ENCODE measurements at places on chromosomes 4 and X.
A peak's percentile ranks its signal among the peaks of the same experiment; 100 is the strongest.

- DNase-seq = no peak
- H3K27ac ChIP-seq = no peak overlapping the region
These were observed 152.2 kb upstream of the PPARGC1A start for GRCh38 chr4:24042094-24042493.

GRCh38 chr4:12949719-12950490 is 534.2 kb downstream of the RAB28 start:
- H3K4me3 ChIP-seq = no peak overlapping the region
- no peak overlapping the region for H3K27ac ChIP-seq
- no peaks in the 10 kb centered on the region for H3K36me3 ChIP-seq
- no peaks in the 10 kb centered on the region for H3K27me3 ChIP-seq
- DNase-seq = no peak
- H3K4me1 ChIP-seq = no peaks in the 10 kb centered on the region

- no peak for DNase-seq
- no peaks in the 10 kb centered on the region for H3K36me3 ChIP-seq
- H3K27ac ChIP-seq = no peak overlapping the region
- H3K27me3 ChIP-seq = no peaks in the 10 kb centered on the region
- no peak overlapping the region for H3K4me3 ChIP-seq
These were observed 713.6 kb downstream of the CCSER1 start for GRCh38 chr4:90840828-90841227.

- no peak overlapping the region for H3K27ac ChIP-seq
- no peaks in the 10 kb centered on the region for H3K36me3 ChIP-seq
- no peak overlapping the region for H3K4me3 ChIP-seq
- no peaks in the 10 kb centered on the region for H3K4me1 ChIP-seq
- no peak for DNase-seq
These were observed 149.3 kb upstream of the GYPA start for GRCh38 chr4:144289667-144290428.

DNA sequence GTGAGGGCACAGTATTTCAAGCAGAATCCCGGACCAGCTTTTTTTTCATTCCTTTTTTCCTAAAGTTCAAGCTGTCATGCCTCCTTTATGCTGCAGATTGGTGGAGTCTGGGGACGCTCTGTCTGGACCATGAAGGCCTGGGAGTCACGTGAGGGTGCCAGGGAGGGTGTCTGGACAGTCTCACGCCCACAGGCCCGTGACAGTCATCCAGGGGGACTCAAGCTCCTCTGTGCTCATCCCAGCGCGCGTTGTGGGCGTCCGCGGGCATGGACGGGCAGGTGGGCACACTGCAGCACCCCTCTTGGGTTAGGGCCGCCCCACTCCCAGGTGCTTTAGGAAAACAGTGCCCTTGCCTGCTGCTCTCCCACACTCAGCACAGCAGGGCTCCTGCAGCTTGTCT is 4.8 kb downstream of the CPZ start:
- DNase-seq = peak; percentile 44
- H3K4me3 ChIP-seq = no peak overlapping the region
- H3K27ac ChIP-seq = peak overlapping the region; percentile 60
- no peaks in the 10 kb centered on the region for H3K27me3 ChIP-seq

- no peaks in the 10 kb centered on the region for H3K27me3 ChIP-seq
- DNase-seq = no peak
- no peaks in the 10 kb centered on the region for H3K36me3 ChIP-seq
- no peak overlapping the region for H3K4me3 ChIP-seq
- H3K4me1 ChIP-seq = no peaks in the 10 kb centered on the region
- H3K27ac ChIP-seq = no peak overlapping the region
These were observed 1448.8 kb downstream of the TECRL start for GRCh38 chr4:62960415-62960814.

GRCh38 chrX:44698357-44698756 is 145.5 kb upstream of the DUSP21 start:
- H3K4me3 ChIP-seq = no peak overlapping the region
- no peaks in the 10 kb centered on the region for H3K27me3 ChIP-seq
- H3K27ac ChIP-seq = no peak overlapping the region
- H3K36me3 ChIP-seq = no peaks in the 10 kb centered on the region
- no peak for DNase-seq
- H3K4me1 ChIP-seq = no peaks in the 10 kb centered on the region

GRCh38 chr4:2534904-2535375 is 1.5 kb upstream of the FAM193A start:
- no peak overlapping the region for H3K4me3 ChIP-seq
- peaks cover 8% of the 10 kb centered on the region for H3K4me1 ChIP-seq
- no peaks in the 10 kb centered on the region for H3K27me3 ChIP-seq
- H3K36me3 ChIP-seq = no peaks in the 10 kb centered on the region
- H3K27ac ChIP-seq = peak overlapping the region; percentile 89

DNA sequence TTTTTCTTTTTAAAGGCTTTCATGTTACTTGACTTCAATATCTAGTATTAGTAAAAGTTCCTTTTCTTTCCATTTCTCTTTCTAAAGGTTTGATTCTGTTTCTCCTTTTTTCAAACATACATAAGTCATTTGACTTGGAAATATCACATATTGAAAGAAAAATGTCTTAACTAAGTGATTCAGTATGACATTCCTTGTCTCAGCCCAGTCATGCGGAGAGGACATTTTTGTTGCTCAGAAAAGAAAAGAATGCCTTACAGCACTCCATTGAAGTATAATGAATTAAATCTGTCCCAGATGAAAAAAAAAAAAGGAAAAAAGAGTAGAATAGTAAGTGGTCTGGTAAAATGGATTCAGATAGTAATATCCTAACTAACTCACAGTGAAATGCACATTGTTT is 466.1 kb downstream of the ADGRL3 start:
- no peak overlapping the region for H3K4me3 ChIP-seq
- H3K36me3 ChIP-seq = no peaks in the 10 kb centered on the region
- no peaks in the 10 kb centered on the region for H3K4me1 ChIP-seq

- no peaks in the 10 kb centered on the region for H3K36me3 ChIP-seq
- H3K4me3 ChIP-seq = peak overlapping the region; percentile 2
- H3K27ac ChIP-seq = peak overlapping the region; percentile 93
- H3K4me1 ChIP-seq = peaks cover 46% of the 10 kb centered on the region
- no peaks in the 10 kb centered on the region for H3K27me3 ChIP-seq
These were observed 32.8 kb downstream of the TRMT44 start for GRCh38 chr4:8473198-8473919.

DNA sequence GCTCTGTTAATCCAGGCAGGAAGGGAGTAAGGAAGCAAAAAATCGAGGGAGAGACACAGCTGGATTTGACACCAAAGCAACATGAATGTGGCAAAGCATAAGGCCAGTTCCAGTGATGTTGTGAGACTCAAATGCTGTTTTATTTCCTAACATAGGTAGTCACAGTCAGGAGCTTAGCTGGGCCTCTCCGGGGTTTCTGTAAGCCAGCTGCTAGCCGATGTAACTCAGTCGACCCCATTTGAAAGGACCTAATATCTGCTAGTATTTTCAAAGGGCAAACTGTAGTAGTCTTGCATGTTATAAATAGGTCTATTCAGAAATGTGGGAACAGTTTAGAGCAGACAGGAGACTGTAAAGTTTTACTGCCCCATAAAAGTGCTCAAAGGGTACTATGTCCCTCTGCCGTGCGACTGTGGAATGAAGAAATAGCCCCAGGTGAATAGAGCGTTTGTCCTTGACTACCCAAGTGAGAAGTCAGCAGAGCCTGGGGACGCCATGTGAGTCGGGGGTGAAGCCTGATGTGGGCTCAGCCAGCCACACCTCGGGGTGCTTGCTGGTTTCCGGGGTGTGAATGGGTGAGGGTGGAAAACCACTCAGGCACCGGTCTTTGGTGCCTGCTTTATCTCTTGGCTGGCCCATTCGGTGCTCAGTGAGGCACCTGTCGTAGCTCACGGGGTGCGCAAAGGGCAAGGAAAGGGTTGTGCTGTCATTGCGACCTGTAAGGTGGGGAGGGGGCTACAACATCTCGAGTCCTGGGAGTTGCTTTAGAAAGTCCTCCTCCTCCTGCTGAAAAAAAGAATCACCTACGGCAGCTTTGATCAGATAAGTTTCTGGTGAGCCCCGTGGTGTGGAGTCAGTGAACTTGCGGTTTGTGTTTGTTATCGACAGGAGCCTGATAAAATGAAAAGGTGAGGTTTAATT is 745 bp downstream of the TRIM2 start:
- H3K36me3 ChIP-seq = no peaks in the 10 kb centered on the region
- H3K4me1 ChIP-seq = no peaks in the 10 kb centered on the region
- no peak for DNase-seq
- H3K27ac ChIP-seq = peak overlapping the region; percentile 42

GRCh38 chrX:77433001-77433400 is 14.2 kb upstream of the FGF16 start:
- H3K4me1 ChIP-seq = no peaks in the 10 kb centered on the region
- no peak overlapping the region for H3K27ac ChIP-seq
- H3K4me3 ChIP-seq = no peak overlapping the region
- no peaks in the 10 kb centered on the region for H3K36me3 ChIP-seq
- H3K27me3 ChIP-seq = no peaks in the 10 kb centered on the region
- no peak for DNase-seq

- H3K4me3 ChIP-seq = peak overlapping the region; percentile 67
- peak overlapping the region; percentile 87 for H3K27ac ChIP-seq
- DNase-seq = peak; percentile 50
These were observed 1.7 kb downstream of the PHF8 start for GRCh38 chrX:54042609-54043021.

DNA sequence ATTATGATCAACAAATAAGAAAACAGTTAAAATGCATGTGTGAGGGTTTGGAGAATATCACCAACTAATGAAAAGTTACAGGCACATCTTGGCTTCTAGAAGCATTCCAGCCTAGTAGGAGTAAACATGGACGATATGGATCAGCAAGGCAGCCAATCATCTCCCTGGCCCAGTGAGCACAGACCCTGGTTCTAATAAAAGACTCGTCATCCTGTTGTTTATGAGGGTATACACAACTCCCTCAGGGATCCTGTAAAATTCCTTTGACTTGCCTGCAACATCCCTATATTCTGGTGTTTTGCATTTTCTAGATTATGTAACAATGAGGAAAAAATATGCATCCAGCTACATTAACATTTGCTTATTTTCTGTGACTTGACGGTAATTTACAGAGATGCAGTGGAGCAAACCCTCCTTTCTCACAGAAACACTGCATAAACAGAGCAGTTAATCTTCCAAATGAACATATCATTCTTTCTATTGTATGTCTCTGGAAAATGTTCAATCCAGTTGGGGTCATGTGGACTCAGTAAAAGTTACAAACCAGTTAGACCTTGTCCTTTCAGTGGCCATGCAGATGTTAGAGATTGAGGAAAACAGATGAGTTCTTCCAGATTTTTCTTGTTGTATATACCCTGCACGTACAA is 88.9 kb upstream of the NDP start:
- H3K4me1 ChIP-seq = no peaks in the 10 kb centered on the region
- H3K27me3 ChIP-seq = no peaks in the 10 kb centered on the region

DNA sequence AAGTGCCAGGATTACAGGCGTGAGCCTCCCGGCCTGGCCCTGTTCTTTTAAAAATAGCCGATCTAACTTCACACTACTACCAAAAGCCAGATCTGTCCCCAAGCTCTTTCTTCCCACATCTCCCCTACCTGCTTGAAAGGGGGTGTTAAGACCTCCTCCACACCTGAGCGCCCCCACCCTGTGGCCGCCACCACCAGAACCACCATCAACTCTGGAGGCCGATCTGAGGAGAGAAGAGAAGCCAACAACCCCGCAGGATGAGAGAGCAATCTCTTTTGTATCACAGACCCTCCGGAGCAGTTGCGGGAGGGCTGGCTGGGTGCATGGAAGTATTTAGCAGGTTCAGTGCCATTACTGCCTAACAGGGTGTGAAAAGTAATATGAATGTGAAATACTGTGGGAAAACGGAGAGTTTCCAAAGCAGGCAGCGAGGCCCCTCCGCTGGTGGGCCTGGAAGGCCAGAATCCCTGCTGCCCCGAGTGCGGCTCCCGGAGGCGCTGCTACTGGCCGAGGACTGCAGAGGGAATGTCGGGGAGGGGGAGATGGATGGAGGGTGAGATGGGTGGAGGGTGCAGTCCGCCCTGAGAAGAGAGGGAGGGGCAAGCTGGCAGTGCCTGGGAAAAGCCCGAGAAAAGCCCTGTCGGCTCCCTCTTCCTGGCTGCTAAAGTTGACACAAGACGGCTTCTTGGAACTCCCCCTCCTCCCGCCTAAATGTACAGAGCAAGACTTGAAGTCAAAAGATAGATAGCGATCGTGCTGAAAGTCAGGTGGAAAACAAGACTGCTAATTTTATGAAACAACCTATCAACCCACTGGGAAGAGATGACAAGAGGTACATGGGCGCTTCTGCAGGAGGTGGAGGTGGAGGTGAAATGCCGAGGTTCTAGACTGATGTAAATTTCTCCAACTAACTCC is 22.3 kb downstream of the HAND2 start:
- DNase-seq = no peak
- H3K27me3 ChIP-seq = no peaks in the 10 kb centered on the region
- no peak overlapping the region for H3K4me3 ChIP-seq
- H3K27ac ChIP-seq = no peak overlapping the region
- H3K4me1 ChIP-seq = peaks cover 3% of the 10 kb centered on the region

DNA sequence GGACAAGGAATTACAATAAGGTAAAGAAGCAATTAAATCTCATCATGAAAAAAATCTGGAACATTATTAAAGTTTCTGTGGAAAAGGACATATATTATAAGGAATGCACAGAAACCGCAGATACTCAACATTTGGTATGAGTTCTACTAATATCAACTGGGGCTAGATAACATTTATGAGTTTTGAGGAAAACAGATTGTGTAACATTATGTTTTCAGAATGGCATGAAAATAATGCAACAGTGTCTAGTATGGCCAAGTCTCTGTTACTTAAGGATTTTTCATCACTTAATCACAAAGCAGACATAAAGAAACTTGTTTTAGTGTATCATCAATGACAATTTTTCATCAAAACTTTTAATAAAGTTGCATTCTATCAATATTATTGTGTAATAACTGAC is 785.0 kb downstream of the GLUD2 start:
- no peak overlapping the region for H3K4me3 ChIP-seq
- H3K27me3 ChIP-seq = no peaks in the 10 kb centered on the region
- no peak overlapping the region for H3K27ac ChIP-seq
- H3K36me3 ChIP-seq = no peaks in the 10 kb centered on the region
- no peak for DNase-seq
- no peaks in the 10 kb centered on the region for H3K4me1 ChIP-seq

- H3K4me3 ChIP-seq = no peak overlapping the region
- no peaks in the 10 kb centered on the region for H3K27me3 ChIP-seq
- DNase-seq = no peak
- H3K27ac ChIP-seq = no peak overlapping the region
These were observed 38.2 kb downstream of the HPGDS start for GRCh38 chr4:94304365-94304971.

DNA sequence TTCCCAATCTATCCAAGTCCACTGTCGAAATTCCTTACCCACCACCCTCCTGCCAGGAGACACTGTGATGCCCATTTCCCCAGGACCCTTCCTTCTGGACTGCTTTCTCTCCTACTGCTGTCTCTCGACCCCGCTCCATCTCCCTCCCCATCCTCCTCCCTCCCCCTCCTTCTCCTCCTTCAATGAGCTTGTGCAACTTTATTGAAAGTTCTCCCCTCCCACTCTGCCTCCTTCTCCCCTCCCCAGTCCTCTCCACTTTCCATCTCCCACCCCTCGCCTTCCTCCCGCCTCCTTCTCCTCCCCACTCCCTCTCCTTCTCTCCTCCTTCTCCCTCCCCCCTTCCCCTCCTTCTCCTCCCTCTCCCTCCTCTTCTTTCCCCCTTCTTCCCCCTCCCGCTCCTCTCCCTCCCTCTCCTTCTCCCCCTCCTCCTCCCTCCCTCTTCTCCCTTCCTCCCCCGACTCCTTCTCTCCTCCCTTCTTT is 116.6 kb upstream of the FAT1 start:
- peaks cover 5% of the 10 kb centered on the region for H3K4me1 ChIP-seq
- no peaks in the 10 kb centered on the region for H3K27me3 ChIP-seq
- H3K36me3 ChIP-seq = no peaks in the 10 kb centered on the region
- peak overlapping the region; percentile 75 for H3K27ac ChIP-seq
